ENCODE measurements at places on chromosomes 11 and 22.

DNA sequence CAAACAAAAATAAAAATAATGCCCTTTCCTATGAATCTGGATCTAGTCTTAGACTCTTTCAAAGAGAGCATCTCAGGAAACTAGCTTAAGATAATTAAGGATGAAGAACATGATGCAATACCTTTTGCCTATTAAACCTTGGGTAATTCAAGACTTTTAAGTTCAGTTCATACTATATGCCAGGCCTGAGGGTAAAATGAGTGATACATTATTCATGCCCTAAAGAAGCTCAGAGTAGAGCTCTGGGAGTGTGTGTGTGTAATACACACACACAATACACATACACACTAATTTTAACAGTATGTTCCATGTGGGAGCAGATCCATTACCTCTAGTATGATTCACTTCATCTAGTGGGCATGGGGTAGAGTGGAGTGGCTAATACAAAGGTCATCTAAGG, 651.4 kb upstream of the CHORDC1 start:
- no peak for DNase-seq

- DNase-seq = no peak
These were observed 499.1 kb downstream of the INSC start for GRCh38 chr11:15613789-15614188.

DNA sequence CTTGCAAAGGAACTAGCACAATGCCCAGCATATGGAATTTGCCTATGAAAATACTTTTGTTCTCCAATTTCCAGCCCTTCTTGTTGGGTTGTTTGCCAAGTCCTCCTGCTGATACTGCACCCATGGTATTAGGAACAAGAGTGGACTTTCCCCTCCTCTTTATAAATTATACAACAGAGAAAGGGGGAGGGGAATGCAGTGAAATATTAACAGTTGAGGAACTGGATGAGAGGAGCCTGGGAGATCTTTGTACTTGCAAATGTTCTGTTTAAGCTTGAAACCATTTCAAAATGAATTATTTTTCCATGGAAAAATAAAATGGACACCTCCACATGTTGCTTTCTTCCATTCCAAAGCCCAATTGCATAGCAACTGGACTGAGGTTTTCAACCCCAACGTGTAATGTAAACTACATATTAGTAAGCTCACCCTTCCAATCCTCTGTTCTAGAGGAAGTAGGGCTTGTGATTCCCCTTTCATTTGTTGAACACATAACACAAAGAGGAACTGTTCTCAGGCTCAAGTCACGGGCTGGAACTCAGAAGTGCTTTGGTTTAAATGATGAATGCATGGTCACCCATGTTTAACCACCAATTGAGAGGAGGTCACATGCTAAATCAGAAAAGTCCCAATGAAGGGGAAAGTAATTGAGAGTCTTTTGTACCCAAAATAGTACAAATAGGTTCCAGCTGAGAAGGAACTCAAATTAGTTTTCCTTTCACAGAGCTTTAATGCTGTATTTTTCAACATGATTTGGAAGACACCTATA, 66.2 kb upstream of the ZC3H12C start:
- DNase-seq = no peak

GRCh38 chr11:65899356-65900124, 648 bp downstream of the FOSL1 start:
- DNase-seq = no peak

DNA sequence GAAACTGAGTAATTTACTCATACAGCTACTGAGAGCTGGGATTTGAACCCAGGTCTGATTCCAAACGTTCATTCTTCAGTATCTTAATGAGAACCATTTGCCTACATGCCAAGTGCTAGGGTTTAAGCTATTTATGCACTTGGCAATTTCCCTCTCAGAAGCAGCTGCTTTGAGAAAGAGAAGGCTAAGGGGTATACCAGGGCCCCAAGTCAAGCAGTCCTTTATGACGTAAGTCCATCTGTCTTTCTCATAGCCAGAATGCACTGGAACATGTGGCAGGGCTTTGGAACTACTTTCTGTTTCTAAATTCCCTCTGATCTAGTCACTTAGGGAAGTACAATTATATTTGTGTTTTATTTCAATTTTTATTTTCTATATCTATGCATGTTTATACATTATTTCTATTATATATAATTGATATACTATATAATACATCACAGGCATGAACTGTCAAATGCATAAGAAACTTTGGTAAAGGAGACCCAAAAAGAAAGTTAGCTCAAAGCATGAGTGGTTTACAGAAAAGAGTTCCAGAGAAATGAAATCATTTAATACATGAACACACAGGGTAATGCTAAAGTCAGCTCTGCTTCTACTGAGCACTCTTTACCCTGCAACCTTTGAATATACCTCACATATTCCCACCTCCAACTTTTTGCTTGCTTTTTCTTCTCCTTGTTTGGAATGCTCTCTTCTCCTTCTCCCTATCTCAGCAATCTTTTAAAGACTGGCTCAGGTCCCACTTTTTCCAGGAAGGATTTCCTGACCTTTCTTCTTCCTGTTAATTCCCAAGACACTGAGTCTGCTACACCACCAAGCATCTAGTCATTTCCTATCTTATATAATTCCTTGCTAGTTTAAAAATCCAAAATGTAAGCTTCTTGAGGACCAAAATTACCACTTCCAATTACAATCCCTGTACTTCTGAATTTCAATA, 80.5 kb upstream of the GDPD4 start:
- no peak for DNase-seq

- DNase-seq = no peak
These were observed 401.9 kb downstream of the LARGE1 start for GRCh38 chr22:33518405-33518804.

DNA sequence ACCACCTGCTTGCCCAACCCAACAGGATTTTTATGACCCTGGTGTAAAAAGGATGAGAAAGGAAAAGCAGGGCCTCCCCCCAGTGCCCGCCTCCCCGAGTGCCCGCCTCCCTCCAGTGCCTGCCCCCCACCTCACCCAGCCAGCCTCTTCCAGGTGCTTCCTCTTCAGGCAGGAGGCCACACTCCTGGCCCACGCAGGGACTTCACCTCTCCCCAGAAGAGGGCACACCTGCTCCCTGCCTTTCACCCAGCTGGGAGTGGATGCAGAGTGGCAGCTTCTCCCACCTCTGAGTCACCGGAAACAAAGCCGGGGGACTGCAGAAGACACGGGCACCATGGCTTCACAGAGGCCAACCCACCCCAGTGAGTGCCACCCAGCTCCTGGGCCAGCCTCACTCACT, 16.1 kb downstream of the CPT1A start:
- DNase-seq = no peak

- DNase-seq = no peak
These were observed 7.6 kb upstream of the LMO1 start for GRCh38 chr11:8271106-8271886.

GRCh38 chr22:40487663-40488249, 117.4 kb downstream of the SGSM3 start:
- no peak for DNase-seq

- DNase-seq = no peak
These were observed 551 bp downstream of the AGBL2 start for GRCh38 chr11:47714554-47715081.

- DNase-seq = no peak
These were observed 35.5 kb downstream of the PIWIL4 start for GRCh38 chr11:94602430-94603372.

DNA sequence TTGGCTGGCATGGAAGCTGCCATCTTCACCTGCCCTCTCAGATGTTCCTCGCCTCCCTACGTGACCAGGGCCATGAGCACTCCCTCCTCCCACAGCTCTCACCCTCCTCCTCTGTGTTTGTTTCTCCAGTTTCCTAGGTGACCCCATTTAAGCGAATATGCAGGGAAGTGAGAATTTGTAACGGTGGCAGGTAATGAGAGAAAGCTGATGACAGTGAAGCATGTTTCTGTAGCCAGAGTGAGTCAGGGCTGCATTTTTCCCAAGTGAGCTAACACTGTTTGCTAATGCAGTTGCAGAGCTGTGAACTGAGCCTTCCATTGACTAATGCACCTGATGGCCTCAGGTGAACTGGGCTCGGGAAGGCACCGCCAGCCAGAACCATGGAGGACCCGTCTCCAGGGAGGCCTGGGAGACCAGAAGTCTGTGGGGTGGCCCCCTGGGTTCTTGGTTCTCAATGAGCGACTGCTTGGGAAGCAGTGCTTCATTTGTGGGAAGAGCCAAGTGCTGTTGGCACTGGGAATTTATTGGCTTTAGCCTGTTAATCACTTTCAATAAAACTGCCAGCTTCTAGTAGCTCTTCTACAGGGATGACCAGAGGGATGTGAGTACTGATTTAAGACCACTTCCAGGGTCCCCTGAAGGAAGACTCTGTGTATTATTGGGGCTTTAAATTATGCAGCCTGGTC, 64.5 kb downstream of the BARX2 start:
- DNase-seq = no peak

GRCh38 chr11:702462-703461, 3.3 kb upstream of the EPS8L2 start:
- DNase-seq = no peak

GRCh38 chr11:113627946-113628345, 78.2 kb downstream of the TMPRSS5 start:
- no peak for DNase-seq

DNA sequence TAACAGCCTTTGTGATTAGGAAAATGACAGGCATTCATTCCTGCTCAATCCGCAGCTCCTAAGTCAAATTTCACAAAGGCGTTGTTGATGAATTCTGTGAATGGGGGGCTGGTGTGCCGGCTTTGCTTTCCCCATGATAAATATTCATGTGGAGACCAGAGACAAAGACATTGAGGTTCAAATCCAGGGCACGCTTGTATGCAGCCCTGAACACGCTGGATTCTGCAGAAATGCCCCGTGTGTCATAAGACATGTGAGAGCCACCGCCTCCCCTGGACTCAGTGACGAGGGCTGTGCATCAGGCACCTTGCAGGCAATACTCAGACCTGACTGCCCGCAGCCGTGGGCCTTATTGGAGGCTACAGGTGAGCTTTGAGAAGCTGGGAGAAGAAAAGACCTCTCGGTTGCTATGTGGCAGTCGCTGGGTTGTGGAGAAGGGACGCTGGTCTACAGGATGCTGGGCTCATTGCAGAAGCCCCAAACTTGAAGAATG, 906.2 kb downstream of the BRD1 start:
- DNase-seq = no peak

DNA sequence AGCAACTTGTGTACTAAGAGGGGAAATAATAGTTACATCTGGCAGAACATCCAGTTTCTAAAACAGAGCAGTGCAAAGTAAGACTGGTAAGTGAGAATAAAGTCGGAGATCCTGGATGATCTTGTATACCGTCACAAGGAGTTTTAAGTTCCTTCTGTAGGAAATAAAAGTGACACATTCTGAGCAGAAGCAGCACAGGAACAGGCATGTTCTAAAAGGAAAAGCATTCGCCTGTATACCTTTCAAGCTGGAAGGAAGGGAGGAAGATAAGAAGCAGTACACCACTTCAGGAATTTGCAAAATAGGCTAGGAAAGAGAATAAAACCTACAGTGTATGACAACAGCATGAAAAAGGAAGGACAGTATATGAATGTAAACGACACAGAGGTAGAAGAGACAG, 106.2 kb upstream of the TP53AIP1 start:
- no peak for DNase-seq

DNA sequence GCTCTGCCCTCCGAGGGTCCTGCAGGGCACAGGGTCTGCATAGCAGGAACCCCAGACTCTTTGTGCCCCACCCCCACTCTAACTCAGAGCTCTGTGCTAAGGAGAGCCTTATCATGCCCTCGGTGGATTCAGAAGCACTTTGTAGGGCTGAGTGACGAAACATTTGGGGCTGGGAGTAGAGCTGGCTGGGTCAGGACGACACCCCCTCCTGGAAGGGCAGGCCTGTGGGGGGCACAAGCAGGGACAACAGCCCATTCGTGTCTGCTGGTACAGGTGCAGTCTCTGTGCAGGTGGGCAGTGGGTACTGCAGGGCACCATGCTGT, 8.9 kb downstream of the APOBEC3A start:
- no peak for DNase-seq

DNA sequence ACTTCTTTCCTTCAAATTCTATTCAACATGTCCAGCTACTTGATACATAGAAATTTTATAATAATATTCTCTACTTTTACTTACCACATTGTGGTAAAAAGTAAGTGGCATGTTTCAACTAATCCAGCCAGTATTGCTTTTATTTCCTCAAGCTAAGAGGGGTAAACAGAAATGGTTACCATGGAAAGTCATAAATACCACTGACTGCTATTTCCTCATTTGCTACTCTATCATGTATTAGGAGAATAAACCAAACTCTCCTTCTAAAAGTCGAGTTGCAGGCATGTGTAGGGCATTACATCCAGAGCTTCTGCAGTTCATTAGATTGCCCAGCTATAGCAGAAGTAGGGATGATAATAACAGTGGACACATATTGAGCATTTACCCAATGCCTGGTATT, 208.4 kb downstream of the MAML2 start:
- no peak for DNase-seq

- DNase-seq = no peak
These were observed 244.1 kb upstream of the API5 start for GRCh38 chr11:43067681-43068080.

- DNase-seq = no peak
These were observed 13.1 kb downstream of the SCARF2 start for GRCh38 chr22:20424568-20424931.

GRCh38 chr11:94574193-94574961, 7.2 kb downstream of the PIWIL4 start:
- no peak for DNase-seq

- DNase-seq = no peak
These were observed 9.6 kb downstream of the ART5 start for GRCh38 chr11:3632070-3632660.

GRCh38 chr11:112265659-112266409, 5.2 kb upstream of the PLET1 start:
- DNase-seq = no peak

DNA sequence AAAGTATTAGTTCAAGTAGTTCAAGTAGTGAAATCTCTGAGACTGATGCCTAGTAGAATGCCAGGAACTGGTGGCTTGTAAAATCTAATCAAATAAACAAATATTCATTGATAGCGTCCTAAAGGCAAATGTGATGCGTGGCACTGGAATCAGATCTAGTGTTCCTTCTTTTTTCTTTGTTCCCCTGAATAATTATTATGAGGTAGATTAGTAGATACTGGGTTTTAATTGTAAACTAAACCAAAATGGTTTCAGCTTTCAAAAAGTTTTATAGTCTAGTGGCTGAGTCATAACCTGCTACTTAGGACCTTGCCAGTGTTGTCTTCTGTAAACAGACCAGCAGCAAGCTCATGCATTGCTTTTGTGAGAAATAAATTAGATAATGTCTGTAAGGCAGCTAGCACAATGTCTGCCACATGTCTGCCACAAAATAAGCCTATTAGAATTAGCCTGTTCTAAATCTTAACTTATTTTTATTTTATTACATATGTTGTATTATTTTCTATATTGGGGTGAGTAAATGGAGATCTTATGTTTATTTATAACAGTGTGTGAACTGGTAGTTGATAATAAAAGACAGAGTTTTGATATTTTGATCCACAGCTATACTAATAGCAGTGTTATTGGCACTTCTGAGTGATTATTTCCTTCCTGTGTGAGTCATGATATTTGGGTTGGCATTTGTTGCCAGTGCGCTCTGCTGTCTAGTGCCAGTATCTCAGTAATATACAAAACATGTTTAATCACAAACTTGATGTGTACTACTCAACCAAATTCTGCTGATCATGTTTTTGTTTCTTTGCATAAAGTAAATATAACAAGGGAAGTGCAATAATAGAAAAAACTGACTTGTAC, 135.7 kb downstream of the TMEM135 start:
- DNase-seq = no peak

GRCh38 chr11:77146261-77147035, 18.4 kb downstream of the MYO7A start:
- DNase-seq = no peak
